RWPE2 (cell line): ENCODE measurements at places on chromosomes 3 and 15.

GRCh38 chr15:38021259-38021658 is 86.8 kb downstream of the TMCO5A start:
- H3K4me1 ChIP-seq, result no peaks in the 10 kb centered on the region
- no peak for DNase-seq
- no peak overlapping the region for H3K27ac ChIP-seq
- H3K27me3 ChIP-seq, result no peaks in the 10 kb centered on the region
- H3K36me3 ChIP-seq, result no peaks in the 10 kb centered on the region

DNA sequence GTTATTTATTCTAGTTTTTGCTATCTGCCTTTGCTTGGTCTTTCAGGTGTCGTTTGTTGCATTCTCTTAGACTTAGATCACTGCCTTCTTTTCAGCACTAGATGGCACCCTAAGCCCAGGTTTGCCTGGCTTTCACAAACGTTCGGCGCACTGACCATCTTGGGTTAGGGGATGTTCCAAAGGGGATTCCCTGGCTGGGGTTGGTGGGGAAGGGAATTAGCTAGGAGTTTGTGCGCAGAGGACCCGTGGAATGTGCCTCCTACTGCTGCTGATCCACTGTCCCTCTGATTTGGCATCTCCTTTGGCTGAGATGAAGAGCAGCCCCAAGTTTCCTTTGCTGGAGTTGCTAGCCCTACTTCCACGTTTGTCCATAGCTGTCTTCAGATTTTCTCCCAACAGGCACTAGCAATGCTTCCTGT is 33.9 kb downstream of the PFN2 start:
- no peaks in the 10 kb centered on the region for H3K27me3 ChIP-seq
- H3K4me3 ChIP-seq, result no peak overlapping the region
- no peak for DNase-seq
- H3K4me1 ChIP-seq, result no peaks in the 10 kb centered on the region

DNA sequence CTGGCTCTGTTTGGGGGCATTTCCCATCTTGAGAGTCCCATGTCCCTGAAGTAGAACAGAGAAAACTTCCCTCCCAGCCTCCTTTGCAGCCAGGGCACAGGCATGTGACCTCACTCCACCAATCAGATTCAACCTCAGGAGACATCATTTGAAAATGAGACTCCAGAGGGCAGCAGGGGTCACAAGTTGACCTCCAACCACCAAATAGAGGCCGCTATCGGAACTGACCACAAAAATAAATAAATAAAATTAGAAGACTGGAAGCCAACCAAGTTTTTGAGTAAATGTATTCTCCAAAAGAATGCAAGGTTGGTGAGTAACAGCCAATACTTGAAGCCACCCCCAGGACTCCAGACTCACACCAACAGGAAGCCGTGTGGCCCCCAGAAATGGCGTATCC is 106.5 kb downstream of the CHSY1 start:
- H3K27ac ChIP-seq, result no peak overlapping the region
- H3K4me1 ChIP-seq, result no peaks in the 10 kb centered on the region
- no peaks in the 10 kb centered on the region for H3K27me3 ChIP-seq
- H3K36me3 ChIP-seq, result no peaks in the 10 kb centered on the region
- DNase-seq, result no peak

DNA sequence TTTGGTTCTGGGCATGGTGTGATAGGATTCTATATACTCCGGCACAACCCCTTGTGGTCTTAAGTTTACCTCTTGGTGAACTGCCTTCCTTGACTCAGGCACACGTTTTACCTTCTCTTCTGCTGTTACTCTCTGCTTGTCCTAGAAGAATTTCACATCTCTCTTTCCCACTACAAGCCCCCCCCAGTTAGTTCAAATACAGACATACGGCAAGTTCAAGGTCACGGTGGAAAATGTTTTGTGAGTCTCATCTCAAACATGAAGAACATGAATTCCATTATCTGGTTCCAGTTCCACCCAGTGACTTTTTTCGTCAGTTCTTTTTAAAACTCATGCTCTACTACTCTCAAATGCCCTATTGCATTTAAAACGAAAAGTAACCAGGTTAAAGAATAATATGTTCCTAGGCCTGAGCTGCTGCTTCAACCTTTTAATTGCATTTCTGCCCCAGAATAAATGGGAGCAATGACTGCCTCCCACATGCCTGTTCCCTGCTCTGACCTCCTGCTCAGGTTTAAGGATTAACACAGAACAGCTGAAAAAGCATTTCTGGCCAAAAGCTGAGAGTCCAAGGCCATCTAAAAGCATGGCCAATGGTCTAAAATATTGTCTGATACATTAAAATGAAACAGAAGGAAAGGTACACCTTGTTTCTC is 132.8 kb downstream of the OSBPL10 start:
- H3K36me3 ChIP-seq, result peaks cover 37% of the 10 kb centered on the region
- no peak overlapping the region for H3K27ac ChIP-seq
- H3K4me3 ChIP-seq, result no peak overlapping the region
- DNase-seq, result no peak

- no peaks in the 10 kb centered on the region for H3K4me1 ChIP-seq
- DNase-seq, result no peak
- H3K4me3 ChIP-seq, result no peak overlapping the region
- no peaks in the 10 kb centered on the region for H3K27me3 ChIP-seq
- H3K36me3 ChIP-seq, result no peaks in the 10 kb centered on the region
These were observed 6.7 kb downstream of the KBTBD13 start for GRCh38 chr15:65083262-65083701.

GRCh38 chr3:122602011-122602710 is 24.7 kb downstream of the PARP15 start:
- no peaks in the 10 kb centered on the region for H3K4me1 ChIP-seq
- no peak overlapping the region for H3K27ac ChIP-seq
- no peaks in the 10 kb centered on the region for H3K36me3 ChIP-seq

DNA sequence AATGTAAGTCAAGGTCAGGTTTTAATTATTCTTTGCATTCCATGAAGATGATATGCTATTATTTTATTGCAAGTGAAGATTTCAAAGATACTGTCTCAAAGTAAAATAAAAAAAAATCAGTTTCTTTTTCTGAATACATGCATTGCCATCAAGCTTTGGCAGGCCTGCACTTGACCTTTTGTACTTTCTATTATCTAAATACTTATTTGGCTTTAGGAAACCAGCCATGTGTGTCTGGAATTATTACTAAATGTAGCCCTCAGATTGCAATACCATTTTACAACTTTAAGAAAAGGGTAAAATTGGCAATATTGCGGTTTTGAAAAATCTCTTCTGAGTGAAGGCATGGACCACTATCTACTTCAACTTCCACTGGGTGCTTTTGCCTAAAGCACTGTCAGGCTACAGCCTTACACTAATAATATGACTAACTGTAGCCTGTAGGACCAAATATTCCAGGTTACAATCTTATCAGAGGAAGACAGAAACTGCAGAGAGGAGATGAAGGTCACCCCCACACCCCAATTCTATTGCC is 349.4 kb upstream of the DCBLD2 start:
- H3K36me3 ChIP-seq, result no peaks in the 10 kb centered on the region
- H3K4me3 ChIP-seq, result no peak overlapping the region
- peak overlapping the region; percentile 99 for H3K27ac ChIP-seq

- peaks cover 10% of the 10 kb centered on the region for H3K4me1 ChIP-seq
- H3K27ac ChIP-seq, result no peak overlapping the region
- no peaks in the 10 kb centered on the region for H3K36me3 ChIP-seq
- DNase-seq, result no peak
- no peak overlapping the region for H3K4me3 ChIP-seq
These were observed 81.3 kb downstream of the SMAD6 start for GRCh38 chr15:66783314-66783713.

- peaks cover 23% of the 10 kb centered on the region for H3K4me1 ChIP-seq
- H3K27ac ChIP-seq, result peak overlapping the region; percentile 85
- DNase-seq, result no peak
These were observed 1.0 kb downstream of the ZFAND6 start for GRCh38 chr15:80060356-80061006.

GRCh38 chr3:57946970-57947381 is 61.2 kb upstream of the FLNB start:
- DNase-seq, result no peak
- H3K4me1 ChIP-seq, result peaks cover 26% of the 10 kb centered on the region
- no peak overlapping the region for H3K4me3 ChIP-seq
- H3K36me3 ChIP-seq, result no peaks in the 10 kb centered on the region

DNA sequence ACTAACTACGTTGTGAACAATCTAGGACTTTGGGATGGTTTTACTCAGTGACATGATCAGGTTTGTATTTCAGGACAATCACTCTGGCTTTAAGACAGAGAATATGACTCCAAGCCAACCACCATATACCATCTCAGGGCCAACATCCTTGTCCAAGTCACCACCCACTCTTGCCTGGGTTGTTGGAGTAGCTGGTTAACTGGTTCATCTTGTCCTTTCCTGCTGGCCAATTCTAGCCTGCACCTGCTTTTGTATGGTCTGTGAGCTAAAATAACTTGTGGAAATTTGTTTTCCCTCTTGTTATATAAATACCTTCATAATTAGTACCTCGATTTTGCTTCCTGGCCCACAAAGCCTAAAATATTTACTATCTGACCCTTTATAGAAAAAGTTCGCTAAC is 306.8 kb upstream of the STT3B start:
- H3K36me3 ChIP-seq, result no peaks in the 10 kb centered on the region
- no peak for DNase-seq

GRCh38 chr3:43030162-43030935 is 51.2 kb downstream of the GASK1A start:
- no peaks in the 10 kb centered on the region for H3K36me3 ChIP-seq
- no peaks in the 10 kb centered on the region for H3K27me3 ChIP-seq
- no peak overlapping the region for H3K27ac ChIP-seq
- no peak for DNase-seq
- no peaks in the 10 kb centered on the region for H3K4me1 ChIP-seq

- H3K27ac ChIP-seq, result no peak overlapping the region
- no peaks in the 10 kb centered on the region for H3K4me1 ChIP-seq
- H3K4me3 ChIP-seq, result no peak overlapping the region
- H3K36me3 ChIP-seq, result no peaks in the 10 kb centered on the region
These were observed 16.6 kb upstream of the SEC13 start for GRCh38 chr3:10337323-10338163.

GRCh38 chr3:49351521-49352011 is 6.6 kb downstream of the GPX1 start:
- no peaks in the 10 kb centered on the region for H3K27me3 ChIP-seq
- H3K27ac ChIP-seq, result peak overlapping the region; percentile 87
- DNase-seq, result no peak

- no peak overlapping the region for H3K4me3 ChIP-seq
- peaks cover 43% of the 10 kb centered on the region for H3K4me1 ChIP-seq
- no peaks in the 10 kb centered on the region for H3K27me3 ChIP-seq
- no peak for DNase-seq
These were observed 29.1 kb downstream of the AAGAB start for GRCh38 chr15:67225336-67225735.
